Myocyte (in vitro differentiated cells): ENCODE measurements at places on chromosomes 6 and 20.
A peak's percentile ranks its signal among the peaks of the same experiment; 100 is the strongest.

- peak; percentile 35 for DNase-seq
These were observed 18.4 kb upstream of the SLC22A1 start for GRCh38 chr6:160102956-160103824.

DNA sequence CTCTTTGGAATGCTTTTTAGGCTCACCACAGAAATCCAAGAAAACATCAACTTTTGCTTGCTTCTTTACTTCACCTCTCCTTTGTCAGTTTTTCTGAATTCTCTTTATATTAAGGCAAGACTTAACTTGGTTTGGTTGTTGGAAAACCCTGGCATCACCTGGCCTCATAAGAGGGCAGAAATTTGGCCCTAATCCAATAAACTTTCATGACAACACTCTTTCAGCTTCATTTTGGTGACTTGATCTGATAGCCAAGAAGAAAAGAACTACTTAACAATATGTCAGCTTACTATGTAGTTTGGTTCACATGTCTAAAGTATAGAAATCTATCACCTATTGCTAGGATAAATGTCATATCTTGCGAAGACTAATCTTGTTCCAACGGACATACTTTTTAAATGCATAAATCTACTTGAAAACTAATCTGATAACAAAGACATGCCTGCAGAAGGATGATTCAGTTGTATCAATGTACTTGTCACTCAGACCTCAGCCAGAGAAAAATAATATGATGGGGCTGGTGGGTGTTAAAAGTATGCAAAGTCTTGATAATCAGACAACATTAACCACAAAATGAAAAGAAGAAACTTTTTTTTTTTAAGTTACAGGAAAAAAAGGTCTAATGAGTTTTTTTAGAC is 19.3 kb upstream of the HBS1L start:
- no peak for DNase-seq

DNA sequence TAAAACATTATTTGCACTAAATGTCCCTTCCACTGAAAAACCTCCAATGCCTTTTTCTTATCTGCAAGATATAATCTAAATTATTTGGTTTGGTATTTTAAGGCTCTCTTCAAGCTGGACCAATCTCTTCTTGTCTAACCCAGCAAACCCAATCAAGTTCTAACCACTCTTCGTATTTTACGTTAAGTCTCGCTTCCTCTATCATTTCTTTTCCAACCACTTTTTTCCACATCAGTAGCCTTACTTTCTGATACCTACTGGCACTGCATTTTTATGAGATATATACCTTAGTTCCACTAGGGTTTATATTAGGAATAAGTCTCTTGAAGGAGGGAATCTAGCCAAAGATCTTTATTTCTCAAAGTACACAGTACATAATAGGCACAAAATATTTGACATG is 19.1 kb downstream of the FBXL4 start:
- DNase-seq = no peak

DNA sequence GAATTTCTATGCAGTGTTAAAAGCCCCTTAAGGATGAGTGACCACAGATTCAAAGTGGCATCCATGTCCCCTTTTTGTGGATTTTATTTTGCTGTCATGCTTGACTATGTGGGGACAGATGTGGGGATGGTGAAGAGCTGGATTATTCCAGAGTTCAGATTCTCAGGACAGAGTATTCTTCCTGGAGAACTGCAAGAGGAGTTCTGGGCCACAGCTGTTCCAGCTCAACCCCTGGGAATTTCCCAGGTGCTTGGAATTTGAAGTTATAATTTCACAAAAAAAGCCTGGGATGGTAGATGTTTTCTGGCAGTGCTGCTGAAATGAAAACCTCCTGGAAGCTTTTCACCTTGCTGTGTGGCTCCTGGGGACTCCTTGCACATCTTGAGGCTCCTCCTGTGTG is 671.8 kb upstream of the MARCKS start:
- DNase-seq = no peak
